ENCODE measurements at places on chromosomes 16 and 17.

- peak; percentile 26 for DNase-seq
- peaks cover 10% of the 10 kb centered on the region for H3K4me1 ChIP-seq
- no peaks in the 10 kb centered on the region for H3K36me3 ChIP-seq
- peak overlapping the region; percentile 39 for H3K27ac ChIP-seq
These were observed 218.0 kb downstream of the NTN1 start for GRCh38 chr17:9239246-9239792.

DNA sequence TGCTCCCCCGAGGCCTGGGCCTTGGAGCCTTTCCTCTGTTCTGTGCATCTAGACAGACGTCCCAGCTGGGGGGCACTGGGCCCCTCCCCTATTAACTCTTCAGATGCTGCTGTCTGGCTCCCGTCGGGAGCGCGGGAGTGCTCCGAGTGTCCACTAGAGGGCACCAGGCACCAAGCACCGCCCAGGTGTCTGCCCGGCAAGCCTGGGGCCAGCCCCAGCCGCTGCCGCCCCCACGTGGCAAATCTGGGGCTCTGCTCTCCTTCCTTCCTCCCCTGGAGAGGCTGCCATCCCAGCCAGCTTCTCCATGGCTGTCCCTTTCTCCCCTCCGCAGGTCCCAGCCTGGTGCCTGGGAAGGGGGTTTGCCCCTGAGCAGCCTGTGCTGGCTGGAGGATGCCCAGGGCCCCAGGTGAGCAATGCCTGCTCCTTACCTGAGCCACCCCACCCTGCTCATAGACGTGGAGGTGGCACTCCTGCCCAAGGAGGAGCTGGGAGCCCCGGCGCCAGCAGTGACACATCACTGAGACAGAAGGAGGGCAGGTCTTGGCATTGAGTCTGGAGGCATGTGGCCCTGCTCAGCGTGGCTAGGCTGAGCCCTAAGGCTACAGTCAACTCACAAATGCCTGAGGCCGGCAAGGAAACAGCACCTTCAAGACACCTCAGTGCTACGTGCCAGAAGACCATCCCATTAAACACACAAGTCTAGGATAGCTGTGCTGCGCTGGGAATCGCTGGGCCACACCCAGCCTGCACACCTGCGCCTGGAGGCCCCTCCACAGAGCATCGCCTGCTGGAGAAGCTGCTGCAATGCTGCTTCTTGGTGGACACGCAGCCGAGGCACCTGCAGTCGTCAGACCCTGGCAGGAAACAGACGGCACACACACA is 19.7 kb downstream of the TMEM235 start:
- DNase-seq, result peak; percentile 86
- H3K4me3 ChIP-seq, result no peak overlapping the region
- H3K27me3 ChIP-seq, result no peaks in the 10 kb centered on the region
- H3K36me3 ChIP-seq, result no peaks in the 10 kb centered on the region

DNA sequence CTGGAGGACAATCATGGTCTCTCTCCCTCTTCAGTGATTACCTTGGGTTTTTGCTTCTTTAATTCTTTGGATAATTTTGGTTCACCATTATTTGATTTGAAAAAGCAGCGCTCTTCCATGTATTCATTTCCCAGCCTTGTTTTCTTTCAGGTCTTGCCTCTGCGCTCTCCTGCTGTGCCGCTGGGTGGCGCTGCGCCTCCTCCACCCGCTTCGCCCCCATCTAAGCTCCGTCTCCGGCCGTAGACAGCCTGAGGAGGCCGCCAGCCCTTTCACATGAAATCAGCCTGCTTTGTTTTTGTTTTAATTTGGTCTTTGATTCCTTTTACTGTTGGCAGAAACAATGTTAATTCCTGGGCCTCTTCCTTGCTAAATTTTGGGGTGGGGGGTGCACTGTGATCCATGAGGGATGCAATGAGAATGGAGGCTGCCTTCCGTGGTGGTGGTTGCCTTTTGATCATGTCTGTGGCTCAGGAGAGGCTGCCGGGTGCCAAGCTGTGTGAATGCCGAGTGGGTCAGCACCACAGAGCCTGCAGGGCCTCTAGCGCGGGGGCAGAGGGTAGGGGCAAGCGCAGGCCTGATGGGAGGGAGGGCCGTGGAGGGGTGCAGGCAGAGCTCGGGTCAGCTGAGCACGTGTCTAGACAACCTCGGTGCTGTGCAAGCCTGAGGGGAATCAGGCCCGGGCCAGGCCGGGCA is 64.1 kb downstream of the PLD6 start:
- DNase-seq, result peak; percentile 53
- H3K27me3 ChIP-seq, result no peaks in the 10 kb centered on the region

- no peak for DNase-seq
- no peaks in the 10 kb centered on the region for H3K4me1 ChIP-seq
- H3K27ac ChIP-seq, result no peak overlapping the region
- H3K27me3 ChIP-seq, result peaks cover 10% of the 10 kb centered on the region
- H3K36me3 ChIP-seq, result no peaks in the 10 kb centered on the region
These were observed 12.3 kb downstream of the LRRC3C start for GRCh38 chr17:39939588-39940419.

DNA sequence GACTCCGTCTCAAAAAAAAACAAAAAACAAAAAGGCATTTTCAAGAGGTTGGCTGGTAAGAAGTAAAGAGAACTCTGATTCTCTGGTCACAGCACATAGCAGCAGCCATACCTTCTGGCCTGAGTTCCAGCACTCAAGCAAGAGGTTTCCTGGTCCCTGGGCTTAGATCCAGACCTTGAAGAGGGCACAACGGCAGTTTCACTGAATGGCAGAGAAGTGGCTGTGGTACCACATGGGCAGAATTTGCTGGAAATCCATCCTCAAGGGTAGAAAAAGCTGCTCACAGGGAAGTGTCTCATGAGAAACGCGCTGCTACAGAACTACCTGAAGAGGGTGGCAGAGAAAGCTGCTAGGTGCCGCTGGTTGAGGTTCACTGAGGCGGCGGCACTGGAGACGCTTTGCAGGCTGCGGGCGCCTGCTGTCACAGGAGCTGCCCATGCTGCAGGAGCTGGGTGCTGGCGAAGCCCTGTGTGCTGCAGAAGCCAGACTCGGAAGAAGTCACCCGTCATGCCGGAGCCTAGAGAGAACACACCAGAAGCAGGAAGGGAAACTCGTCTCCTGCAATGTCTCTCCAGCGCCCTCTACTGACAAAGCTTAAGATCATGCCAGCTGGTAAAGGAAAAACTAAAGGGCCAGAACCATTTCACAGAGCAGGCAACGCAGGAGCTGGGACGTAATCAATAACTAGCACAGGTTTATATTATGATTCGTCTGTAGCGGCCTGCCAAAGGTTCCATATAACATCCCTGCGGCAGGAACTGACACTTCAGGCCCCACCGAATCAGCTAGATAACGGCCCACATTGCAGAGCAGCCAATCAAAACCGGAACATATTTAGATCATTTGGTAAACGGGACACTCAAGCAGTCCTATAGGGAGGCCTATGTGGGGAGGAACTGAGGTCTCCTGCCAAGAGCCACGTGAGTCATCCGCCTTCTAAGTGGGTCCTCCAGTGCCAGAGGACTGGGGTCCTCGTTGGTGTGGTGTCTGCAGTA is 5.4 kb upstream of the ZNF213 start:
- H3K27ac ChIP-seq, result peak overlapping the region; percentile 33
- no peaks in the 10 kb centered on the region for H3K27me3 ChIP-seq
- no peak overlapping the region for H3K4me3 ChIP-seq
- peaks cover 13% of the 10 kb centered on the region for H3K4me1 ChIP-seq
- H3K36me3 ChIP-seq, result peaks cover 6% of the 10 kb centered on the region

- no peak for DNase-seq
- H3K36me3 ChIP-seq, result no peaks in the 10 kb centered on the region
- no peak overlapping the region for H3K27ac ChIP-seq
- H3K4me1 ChIP-seq, result peaks cover 9% of the 10 kb centered on the region
- H3K4me3 ChIP-seq, result no peak overlapping the region
- no peaks in the 10 kb centered on the region for H3K27me3 ChIP-seq
These were observed 60.4 kb upstream of the TOB1 start for GRCh38 chr17:50926523-50926922.

DNA sequence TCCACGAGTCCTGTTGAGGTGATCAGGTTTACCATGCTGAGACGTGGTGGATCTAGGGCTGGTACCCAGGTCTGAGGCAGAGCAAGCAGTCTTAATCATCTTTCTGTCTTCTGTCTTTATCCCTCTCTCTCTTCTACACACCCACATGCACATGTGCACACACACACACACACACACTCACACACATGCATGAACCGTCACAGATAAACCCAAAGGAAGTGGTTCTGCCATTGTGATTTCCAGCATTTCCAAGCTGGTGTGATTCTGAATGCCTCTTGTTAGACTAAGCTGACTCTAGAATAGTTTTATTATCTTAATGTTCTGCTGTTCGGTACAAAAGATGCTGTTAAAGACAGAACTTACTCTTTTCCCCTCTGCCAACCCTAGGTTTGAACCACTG is 411.8 kb upstream of the SALL1 start:
- H3K4me1 ChIP-seq, result no peaks in the 10 kb centered on the region
- no peak overlapping the region for H3K4me3 ChIP-seq
- no peak for DNase-seq
- H3K27ac ChIP-seq, result no peak overlapping the region

DNA sequence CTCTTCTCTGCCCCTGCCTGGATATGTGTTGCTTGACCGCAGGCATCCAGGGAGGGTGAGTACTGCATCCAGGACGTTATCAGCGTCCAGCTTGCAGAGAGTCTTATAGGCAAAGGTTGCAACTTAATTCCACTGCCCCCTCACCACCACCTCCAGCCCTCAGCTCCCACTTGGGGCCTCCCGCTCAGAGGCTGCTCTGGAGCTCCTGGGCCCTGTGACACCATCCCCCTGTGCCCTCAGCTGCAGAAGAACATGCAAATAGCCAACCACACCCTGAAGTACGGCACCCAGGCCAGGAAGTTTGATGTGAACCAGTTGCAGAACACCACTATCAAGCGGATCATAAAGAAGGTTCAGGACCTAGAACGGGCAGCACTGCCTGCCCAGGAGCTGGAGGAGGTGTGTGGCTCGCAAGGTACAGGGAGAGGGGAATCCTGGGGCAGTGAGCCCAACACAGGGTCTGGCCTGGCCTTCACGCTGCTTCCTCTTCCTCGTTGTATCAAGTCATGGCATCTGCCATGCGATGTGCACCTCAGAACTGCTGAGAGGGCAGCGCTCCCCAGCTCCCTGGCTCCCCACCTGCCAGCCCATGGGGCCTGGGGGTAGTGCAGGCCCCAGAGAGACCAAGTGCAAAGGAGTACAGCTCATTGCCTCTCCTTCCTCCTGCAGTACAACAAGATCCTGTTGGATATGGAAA is 9.6 kb downstream of the ACE start:
- H3K36me3 ChIP-seq, result no peaks in the 10 kb centered on the region
- no peaks in the 10 kb centered on the region for H3K4me1 ChIP-seq
- H3K27ac ChIP-seq, result no peak overlapping the region
- DNase-seq, result no peak

GRCh38 chr17:49361129-49361901 is 735 bp downstream of the ZNF652 start:
- peak overlapping the region; percentile 90 for H3K27ac ChIP-seq
- H3K4me1 ChIP-seq, result peaks cover 33% of the 10 kb centered on the region
- H3K36me3 ChIP-seq, result no peaks in the 10 kb centered on the region
- DNase-seq, result peak; percentile 56

DNA sequence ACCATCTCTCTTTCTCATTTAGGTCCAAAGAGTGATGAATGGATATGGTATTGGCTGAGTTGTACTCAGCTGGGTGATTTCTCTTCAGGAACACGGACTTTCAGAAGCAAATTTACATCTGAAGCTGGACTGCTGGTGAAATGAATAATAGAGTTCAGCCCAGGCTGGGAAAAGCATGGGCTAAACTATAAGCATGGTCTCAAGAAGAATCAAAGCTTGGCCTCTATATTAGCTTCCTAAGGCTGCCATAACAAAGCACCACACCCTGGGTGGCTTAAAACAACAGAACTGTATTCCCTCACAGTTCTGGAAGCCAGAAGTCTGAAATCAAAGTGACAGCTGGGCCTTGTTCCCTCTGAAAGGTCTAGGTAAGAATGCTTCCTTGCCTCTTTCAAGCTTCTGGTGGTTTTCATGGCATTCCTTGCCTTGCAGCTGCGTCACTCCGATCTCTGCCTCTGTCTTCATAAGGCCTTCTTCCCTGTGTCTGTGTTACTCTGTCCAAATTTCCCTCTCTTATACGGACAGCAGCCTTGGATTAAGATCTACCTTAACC is 89.8 kb upstream of the CES5A start:
- no peaks in the 10 kb centered on the region for H3K36me3 ChIP-seq
- H3K4me1 ChIP-seq, result no peaks in the 10 kb centered on the region
- no peaks in the 10 kb centered on the region for H3K27me3 ChIP-seq

- H3K4me1 ChIP-seq, result no peaks in the 10 kb centered on the region
- no peak for DNase-seq
- no peaks in the 10 kb centered on the region for H3K36me3 ChIP-seq
- H3K27ac ChIP-seq, result no peak overlapping the region
- peaks cover 7% of the 10 kb centered on the region for H3K27me3 ChIP-seq
These were observed 321.7 kb downstream of the C16orf95 start for GRCh38 chr16:86995456-86995855.

- H3K27me3 ChIP-seq, result no peaks in the 10 kb centered on the region
- H3K4me1 ChIP-seq, result peaks cover 37% of the 10 kb centered on the region
- no peak for DNase-seq
- no peak overlapping the region for H3K4me3 ChIP-seq
- no peaks in the 10 kb centered on the region for H3K36me3 ChIP-seq
These were observed 1.8 kb upstream of the MIF4GD start for GRCh38 chr17:75272848-75273184.

- H3K36me3 ChIP-seq, result peaks cover 58% of the 10 kb centered on the region
- H3K27ac ChIP-seq, result no peak overlapping the region
- DNase-seq, result no peak
- no peaks in the 10 kb centered on the region for H3K27me3 ChIP-seq
- peaks cover 4% of the 10 kb centered on the region for H3K4me1 ChIP-seq
These were observed 21.1 kb upstream of the C16orf95 start for GRCh38 chr16:87338155-87338765.

DNA sequence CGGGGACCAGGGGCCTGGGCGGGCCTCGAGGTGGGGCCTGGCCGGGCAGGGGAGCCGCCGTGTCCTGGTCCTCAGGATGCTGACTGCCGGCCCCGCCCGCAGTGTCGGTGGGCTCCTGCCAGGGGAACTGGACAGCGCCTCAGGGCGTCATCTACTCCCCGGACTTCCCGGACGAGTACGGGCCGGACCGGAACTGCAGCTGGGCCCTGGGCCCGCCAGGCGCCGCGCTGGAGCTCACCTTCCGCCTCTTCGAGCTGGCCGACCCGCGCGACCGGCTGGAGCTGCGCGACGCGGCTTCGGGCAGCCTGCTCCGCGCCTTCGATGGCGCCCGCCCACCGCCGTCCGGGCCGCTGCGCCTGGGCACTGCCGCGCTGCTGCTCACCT is 2.3 kb upstream of the PAQR4 start:
- no peaks in the 10 kb centered on the region for H3K36me3 ChIP-seq
- H3K4me3 ChIP-seq, result no peak overlapping the region
- peak; percentile 24 for DNase-seq
- peaks cover 41% of the 10 kb centered on the region for H3K4me1 ChIP-seq
- H3K27ac ChIP-seq, result no peak overlapping the region

GRCh38 chr16:69906838-69907401 is 44.2 kb upstream of the CLEC18A start:
- H3K27ac ChIP-seq, result no peak overlapping the region
- no peaks in the 10 kb centered on the region for H3K4me1 ChIP-seq
- no peak for DNase-seq
- H3K4me3 ChIP-seq, result no peak overlapping the region
- no peaks in the 10 kb centered on the region for H3K27me3 ChIP-seq
- H3K36me3 ChIP-seq, result peaks cover 12% of the 10 kb centered on the region
